ENCODE measurements at places on chromosomes 4 and X.

- DNase-seq: no peak
Measured at GRCh38 chr4:122576261-122577188, 44.3 kb downstream of the IL21 start.

DNA sequence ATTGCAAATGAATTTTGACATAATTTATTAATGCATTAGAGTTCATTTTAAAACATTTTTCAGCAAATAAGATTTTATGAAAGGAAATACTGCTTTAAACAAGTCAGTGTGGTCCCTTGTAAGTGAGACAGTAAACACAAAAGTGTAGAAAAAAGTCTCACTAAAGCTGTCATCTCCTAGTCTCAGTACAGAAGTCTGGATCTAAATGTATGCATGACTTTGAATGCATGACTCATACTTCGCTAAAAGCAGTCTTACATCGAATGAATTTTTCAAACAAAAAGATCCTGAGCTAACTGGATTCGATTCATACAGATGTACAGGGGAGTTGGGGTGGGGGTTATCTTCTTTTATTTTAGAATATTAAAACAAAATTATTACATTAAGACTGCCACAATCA lies 207.4 kb upstream of the VCX start:
- DNase-seq: no peak

DNA sequence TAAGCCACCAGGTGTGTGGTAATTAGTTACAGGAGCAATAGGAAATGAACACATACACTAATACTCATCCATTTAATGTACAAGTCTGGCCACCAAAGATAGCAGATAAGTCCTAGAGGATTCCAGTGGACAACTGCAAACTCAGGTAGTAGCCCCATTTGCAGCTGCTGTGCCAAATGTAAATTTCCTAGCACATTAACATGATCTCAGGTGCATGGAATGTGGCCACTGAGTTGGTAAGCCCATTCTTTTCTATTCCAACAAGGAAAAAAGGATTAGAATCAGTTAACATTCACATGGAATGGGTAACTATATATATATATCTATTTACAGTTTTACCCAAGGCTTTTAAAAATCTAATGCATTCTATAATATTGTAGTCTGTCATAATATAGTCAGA lies 23.3 kb upstream of the FRAS1 start:
- no peak for DNase-seq

- DNase-seq: no peak
Measured at GRCh38 chrX:1215123-1215823, 2.8 kb upstream of the CRLF2 start.

GRCh38 chr4:2791518-2792395 lies 1.1 kb upstream of the SH3BP2 start:
- peak; percentile 50 for DNase-seq

GRCh38 chr4:118883861-118884260 lies 4.8 kb upstream of the SYNPO2 start:
- DNase-seq: no peak

DNA sequence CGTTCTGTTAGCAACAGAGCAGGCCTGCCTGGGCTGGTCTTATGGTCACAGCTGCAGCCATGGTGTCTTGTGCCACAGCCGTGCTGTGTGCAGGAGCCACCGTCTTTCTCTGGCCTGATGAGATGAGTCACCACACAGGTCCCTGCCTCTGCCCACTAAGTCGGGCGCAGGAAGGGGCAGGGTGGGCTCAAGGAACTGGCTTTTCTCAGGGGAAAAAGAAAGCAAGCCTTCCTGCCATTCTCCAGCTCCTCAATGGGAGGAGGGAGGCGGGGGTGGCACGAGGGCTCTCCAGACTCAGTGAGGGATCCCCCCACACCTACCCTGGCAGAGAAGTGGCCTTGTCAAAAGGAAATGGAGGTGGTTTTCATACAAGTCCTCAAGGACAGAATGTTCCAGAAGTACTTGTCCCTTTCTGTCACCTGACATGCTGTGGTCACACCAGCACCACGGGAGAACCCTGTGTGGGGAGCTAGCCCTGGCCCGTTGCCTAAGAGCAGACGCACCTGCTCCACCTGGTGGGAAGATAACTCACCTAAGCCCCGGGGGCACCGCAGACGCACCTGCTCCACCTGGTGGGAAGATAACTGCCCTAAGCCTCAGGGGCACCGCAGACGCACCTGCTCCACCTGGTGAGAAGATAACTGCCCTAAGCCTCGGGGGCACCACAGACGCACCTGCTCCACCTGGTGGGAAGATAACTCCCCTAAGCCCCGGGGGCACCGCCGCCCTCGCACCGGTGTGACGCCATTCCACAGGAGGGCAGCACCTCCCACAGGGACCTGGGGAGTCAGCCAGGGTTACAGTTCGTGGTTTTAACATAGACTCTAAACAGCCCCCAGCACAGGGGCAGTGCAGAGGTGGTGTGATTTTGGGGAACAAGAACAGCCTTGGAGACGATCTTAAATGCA lies 18.5 kb downstream of the UVSSA start:
- DNase-seq: no peak

GRCh38 chr4:120699354-120699753 lies 223.2 kb downstream of the PRDM5 start:
- DNase-seq: no peak

GRCh38 chr4:136032391-136032790 lies 1499.9 kb downstream of the PCDH18 start:
- no peak for DNase-seq

GRCh38 chr4:59086410-59086809 lies 1976.2 kb upstream of the IGFBP7 start:
- DNase-seq: no peak

All from ecto neural progenitor cell (in vitro differentiated cells).